ENCODE measurements at places on chromosomes 7 and 10.

DNA sequence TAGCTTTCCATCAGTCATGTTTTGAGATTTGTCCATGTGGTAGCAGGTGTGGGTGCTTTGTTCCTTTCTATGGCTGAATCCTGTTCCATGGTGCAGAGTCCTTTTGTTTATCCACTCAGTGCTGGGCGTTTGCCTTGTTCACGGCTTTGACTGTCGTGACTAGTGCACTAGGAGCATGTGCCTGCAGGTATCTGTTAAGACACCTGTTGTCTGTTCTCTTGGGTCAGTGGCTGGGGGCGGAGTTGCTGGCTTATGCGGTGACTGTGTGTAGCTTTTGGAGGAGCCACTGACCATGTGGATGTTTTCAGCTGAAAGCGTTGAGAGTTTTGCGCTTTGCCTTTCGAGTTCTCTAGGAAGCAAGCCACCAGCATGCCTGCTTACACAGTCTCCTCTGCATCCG lies 573.1 kb upstream of the FOXK1 start:
- no peak for DNase-seq

DNA sequence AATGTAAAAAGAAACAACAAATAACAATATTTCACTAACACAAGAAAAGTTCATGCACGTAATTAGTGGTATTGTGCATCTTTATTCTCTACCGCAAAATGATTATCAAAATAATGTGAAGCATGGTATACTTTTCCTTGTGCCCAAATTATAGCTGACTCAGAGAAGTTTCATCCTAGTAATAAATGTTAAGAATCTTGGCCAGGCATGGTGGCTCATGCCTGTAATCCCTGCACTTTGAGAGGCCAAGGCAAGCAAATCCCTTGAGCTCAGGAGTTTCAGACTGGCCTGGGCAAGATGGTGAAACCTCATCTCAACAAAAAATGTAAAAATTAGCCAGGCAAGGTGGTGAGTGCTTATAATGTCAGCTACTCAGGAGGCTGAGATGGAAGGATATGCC lies 105.0 kb downstream of the KMT2C start:
- no peak for DNase-seq

- no peak for DNase-seq
These were observed 378.0 kb downstream of the CCSER2 start for GRCh38 chr10:84706431-84706830.

GRCh38 chr7:6407434-6407833 lies 40.3 kb downstream of the DAGLB start:
- no peak for DNase-seq

DNA sequence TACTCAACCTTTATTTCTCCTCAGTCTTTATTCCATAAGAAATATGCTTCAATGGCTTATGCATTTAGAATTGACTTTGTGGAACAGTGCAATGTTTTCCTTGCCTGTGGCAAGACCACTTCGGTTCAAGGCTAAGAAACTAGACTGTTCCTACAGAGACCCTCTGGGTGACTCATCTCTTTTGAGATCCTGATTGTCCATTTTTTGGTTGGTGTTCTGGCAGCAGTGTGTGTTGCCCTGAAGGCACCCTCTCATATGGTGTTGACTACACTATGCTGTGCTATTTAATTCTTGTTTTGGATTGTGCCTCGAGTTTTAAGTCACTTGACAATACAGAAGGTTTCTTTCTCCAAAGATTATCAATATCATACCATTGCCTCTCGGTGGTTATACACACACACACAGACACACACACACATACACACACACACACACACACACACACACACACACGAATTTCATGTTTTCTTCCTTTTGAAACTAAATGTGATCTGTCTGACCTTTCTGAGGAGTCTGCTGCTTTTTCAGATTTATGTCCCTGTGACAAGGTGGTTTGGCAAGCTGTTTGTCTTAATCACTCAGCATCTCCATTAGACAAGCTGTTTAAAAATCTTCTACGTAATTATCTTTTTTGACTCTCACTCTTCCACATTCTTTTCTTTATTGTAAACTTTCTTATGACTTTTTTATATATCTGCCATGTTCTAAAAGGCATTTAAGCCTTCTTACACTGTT lies 187.2 kb downstream of the VTI1A start:
- DNase-seq = no peak

DNA sequence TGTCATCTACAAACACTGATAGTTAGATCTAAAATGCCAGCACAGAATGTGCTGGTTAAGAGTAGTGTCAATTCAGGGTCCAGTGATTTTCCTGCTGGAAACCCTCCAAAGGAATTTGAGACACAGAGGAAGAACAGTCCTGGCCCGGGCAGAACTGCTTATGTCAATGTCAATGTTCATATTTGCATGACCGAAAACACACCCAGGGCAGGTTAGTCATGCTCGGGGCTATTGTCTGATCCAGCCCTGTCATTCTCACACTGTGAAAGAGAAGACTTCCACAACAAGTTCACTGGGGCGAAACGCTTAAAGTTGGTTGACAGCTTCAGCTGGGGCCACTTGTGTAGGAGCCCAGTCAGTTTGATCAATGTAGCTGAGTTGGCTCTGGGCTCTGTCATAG lies 139.3 kb downstream of the C1GALT1 start:
- no peak for DNase-seq

All from psoas muscle (tissue), 8 donors.